Activated T-helper 1 cell treated with anti-CD3 and anti-CD28 coated beads, Interleukin-12 subunit alpha, Interleukin-12 subunit beta, Interleukin-2, Interleukin-4 antibody, amounts not matched to agents 30 ng/mL and 10 ng/mL and 1 ng/mL, durations not matched to agents 14 hours and 24 hours and 36 hours (primary cell): ENCODE measurements at places on chromosomes 13 and 19. TPM values are rescaled to one million over a fixed set of nuclear protein-coding genes. Genes with fewer than 3 reads are reported as not detected.
A peak's percentile ranks its signal among the peaks of the same experiment; 100 is the strongest.

GRCh38 chr13:80109303-80109702 is 231.6 kb downstream of the SPRY2 start:
- no peak for DNase-seq
- no peaks in the 10 kb centered on the region for H3K36me3 ChIP-seq
- no peaks in the 10 kb centered on the region for H3K27me3 ChIP-seq
- no peaks in the 10 kb centered on the region for H3K4me1 ChIP-seq
- H3K27ac ChIP-seq, result no peak overlapping the region
- no peak overlapping the region for H3K4me3 ChIP-seq

DNA sequence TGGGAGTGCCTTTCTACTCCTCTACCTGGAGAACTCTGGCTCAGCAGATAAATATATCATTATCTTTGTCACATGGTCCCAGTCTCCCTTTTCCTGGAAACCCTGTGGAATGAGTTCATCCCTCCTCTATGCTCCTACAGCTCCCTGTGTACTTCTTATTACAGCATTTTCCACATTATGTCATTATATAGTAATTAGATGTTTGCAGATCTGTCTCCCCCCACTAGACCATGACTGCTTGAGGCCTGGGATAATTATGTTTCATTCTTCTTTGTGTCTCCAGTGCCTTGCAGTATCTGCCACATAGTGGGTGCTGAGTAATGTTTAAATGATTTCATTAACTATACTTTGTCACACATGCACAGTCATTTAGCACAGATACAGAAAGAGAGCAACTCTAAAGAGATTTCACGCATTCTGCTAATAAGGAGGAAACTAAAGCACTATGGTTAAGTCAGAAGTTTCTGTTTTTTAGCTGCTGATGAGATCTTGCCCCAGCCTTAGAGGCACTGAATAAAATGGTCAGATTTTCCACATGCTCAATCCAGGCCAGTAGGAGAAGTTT is 66.1 kb upstream of the DIAPH3 start:
- H3K4me3 ChIP-seq, result no peak overlapping the region
- no peaks in the 10 kb centered on the region for H3K36me3 ChIP-seq
- no peak overlapping the region for H3K27ac ChIP-seq
- H3K4me1 ChIP-seq, result peaks cover 8% of the 10 kb centered on the region
- peaks cover 8% of the 10 kb centered on the region for H3K27me3 ChIP-seq
- DNase-seq, result no peak

DNA sequence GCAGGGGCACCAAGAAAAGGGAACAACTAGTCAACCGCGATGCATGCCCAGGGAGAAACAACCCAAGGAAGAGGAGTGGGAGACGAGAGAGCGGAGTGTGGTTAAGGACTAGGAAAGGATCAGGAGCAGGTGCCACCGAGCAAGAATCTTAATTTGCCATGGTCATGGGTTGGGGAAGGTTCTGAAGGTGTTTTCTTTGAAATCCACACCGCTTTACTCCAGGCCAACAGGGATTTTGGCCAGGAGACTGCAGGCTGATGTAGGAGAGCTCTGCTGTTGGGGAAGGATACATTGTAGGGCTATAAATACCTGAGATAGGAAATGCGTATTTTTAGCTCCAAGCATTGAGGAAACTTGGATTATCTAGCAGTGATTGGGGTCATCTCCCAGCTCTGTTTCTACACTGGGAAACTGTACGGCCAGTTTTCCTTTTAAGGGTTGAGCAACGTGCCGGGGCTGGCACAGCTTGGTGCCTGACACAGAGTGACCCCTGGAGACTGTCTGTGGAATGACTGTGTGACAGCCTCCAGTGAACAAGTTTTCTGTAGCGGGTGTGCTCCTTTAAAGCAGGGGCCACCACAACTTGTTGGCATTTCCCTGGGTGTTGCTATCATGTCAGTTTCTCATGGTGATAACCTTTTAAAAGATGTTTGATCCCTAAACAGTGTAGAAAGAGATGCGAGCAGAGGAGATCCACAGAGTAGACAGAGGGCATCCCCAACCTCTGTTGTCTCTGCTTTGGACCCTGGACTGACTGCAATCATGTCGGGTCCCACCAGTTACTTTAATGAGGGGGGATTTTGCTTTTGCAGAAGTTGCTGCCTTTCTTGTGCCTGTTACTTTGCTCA is 34.3 kb downstream of the ZNF536 start:
- no peaks in the 10 kb centered on the region for H3K36me3 ChIP-seq
- no peak overlapping the region for H3K27ac ChIP-seq
- DNase-seq, result no peak
- no peaks in the 10 kb centered on the region for H3K27me3 ChIP-seq
- no peak overlapping the region for H3K4me3 ChIP-seq

GRCh38 chr13:98775844-98776598 is 23.5 kb upstream of the SLC15A1 start:
- H3K27me3 ChIP-seq, result no peaks in the 10 kb centered on the region
- H3K36me3 ChIP-seq, result peaks cover 2% of the 10 kb centered on the region
- no peak for DNase-seq
- H3K4me1 ChIP-seq, result no peaks in the 10 kb centered on the region
- no peak overlapping the region for H3K4me3 ChIP-seq
- no peak overlapping the region for H3K27ac ChIP-seq

- H3K27me3 ChIP-seq, result peaks cover 3% of the 10 kb centered on the region
- H3K27ac ChIP-seq, result no peak overlapping the region
- no peak overlapping the region for H3K4me3 ChIP-seq
- DNase-seq, result peak; percentile 53
- peaks cover 5% of the 10 kb centered on the region for H3K36me3 ChIP-seq
- peaks cover 46% of the 10 kb centered on the region for H3K4me1 ChIP-seq
These were observed 14.9 kb downstream of the LAIR2 start for GRCh38 chr19:54517483-54517882.

DNA sequence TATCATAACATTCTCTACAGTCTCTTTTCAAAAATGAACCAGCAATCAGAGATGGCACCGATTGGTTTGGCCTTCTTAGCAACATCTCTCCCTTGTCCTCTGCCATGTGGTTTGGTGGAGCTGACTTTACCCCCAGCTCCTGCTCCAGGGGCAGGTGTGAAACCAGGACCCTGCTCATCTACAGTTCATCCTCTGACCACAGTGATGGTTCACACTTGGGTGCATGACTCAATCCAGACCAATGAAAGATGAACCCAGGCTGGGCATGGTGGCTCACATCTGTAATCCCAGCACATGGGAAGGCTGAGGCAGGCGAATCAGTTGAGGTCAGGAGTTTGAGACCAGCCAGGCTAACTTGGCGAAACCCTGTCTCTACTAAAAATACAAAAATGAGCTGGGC is 33.6 kb upstream of the FFAR2 start:
- no peak for DNase-seq
- H3K27me3 ChIP-seq, result peaks cover 21% of the 10 kb centered on the region
- H3K4me1 ChIP-seq, result no peaks in the 10 kb centered on the region
- H3K4me3 ChIP-seq, result no peak overlapping the region
- H3K36me3 ChIP-seq, result no peaks in the 10 kb centered on the region
- H3K27ac ChIP-seq, result no peak overlapping the region

GRCh38 chr19:38148337-38148736 is 75.7 kb downstream of the DPF1 start:
- no peaks in the 10 kb centered on the region for H3K27me3 ChIP-seq
- H3K4me3 ChIP-seq, result no peak overlapping the region
- peaks cover 2% of the 10 kb centered on the region for H3K36me3 ChIP-seq
- DNase-seq, result no peak

DNA sequence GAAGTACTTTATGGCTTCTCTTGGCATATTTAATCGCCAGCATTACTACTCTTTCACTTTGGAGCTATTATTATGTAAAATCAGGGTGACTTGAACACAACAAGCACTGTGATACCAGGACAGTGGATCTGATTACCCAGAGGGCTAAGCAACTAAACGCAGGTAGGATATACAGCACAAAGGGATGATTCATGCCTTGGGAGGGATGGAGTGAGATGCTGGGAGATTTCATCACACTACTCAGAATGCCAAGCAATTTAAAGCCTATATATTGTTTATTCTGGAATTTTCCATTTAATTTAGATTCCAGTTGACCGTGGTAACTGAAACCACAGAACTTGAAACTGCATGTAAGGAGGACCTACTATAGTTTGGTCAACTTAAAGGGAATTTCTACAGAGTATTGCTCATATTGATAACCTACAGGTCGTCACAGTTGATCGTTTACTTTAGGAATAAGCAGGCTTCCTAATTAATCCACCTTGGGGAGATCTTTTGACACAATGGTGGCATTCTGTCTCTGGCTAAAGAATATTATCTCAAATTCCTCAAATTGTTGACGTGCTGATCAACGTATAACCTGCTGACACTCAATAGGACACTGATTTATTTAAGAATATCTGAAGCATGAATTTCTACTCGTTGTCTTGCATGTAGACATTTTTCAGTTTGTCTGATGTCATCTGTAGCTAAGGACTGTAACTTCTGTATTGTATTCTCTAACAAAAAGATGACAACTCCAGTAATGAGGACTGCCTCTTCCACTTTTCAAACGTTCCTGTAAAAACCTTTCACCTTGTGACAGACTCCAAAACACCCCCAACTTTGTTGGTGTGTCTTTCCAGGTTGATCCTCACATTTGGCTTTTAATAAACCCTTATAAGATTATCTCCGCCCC is 254.2 kb downstream of the GPC5 start:
- H3K27me3 ChIP-seq, result no peaks in the 10 kb centered on the region
- H3K27ac ChIP-seq, result no peak overlapping the region
- no peaks in the 10 kb centered on the region for H3K4me1 ChIP-seq
- no peaks in the 10 kb centered on the region for H3K36me3 ChIP-seq
- no peak overlapping the region for H3K4me3 ChIP-seq

DNA sequence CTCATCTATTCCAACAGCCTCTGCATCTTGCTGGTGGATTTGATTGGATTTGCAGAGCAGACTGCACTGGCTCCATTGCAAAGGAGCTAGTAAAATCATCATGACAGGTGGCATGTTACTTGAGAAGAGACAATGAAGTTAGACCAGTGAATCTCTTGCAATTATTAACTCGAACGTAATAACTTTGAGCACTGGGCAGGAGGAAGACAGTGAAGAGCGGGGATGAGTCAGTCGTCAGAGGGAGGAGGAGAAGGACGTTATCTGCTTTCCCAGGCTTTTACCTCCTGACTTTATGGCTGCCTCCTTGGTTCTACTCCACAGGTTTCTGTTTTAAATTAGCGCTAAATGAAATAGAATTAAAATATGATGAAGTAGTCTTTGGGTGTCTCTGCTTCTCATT is 257.8 kb upstream of the IPO5 start:
- H3K36me3 ChIP-seq, result no peaks in the 10 kb centered on the region
- no peak for DNase-seq
- no peak overlapping the region for H3K4me3 ChIP-seq
- H3K4me1 ChIP-seq, result no peaks in the 10 kb centered on the region

- H3K27me3 ChIP-seq, result no peaks in the 10 kb centered on the region
- no peak overlapping the region for H3K4me3 ChIP-seq
- no peaks in the 10 kb centered on the region for H3K4me1 ChIP-seq
- H3K27ac ChIP-seq, result no peak overlapping the region
These were observed 34.6 kb upstream of the OLFM4 start for GRCh38 chr13:52994051-52994450.

GRCh38 chr13:54445453-54445852 is 1416.8 kb downstream of the OLFM4 start:
- H3K27me3 ChIP-seq, result no peaks in the 10 kb centered on the region
- H3K4me1 ChIP-seq, result no peaks in the 10 kb centered on the region
- H3K4me3 ChIP-seq, result no peak overlapping the region
- no peak for DNase-seq

DNA sequence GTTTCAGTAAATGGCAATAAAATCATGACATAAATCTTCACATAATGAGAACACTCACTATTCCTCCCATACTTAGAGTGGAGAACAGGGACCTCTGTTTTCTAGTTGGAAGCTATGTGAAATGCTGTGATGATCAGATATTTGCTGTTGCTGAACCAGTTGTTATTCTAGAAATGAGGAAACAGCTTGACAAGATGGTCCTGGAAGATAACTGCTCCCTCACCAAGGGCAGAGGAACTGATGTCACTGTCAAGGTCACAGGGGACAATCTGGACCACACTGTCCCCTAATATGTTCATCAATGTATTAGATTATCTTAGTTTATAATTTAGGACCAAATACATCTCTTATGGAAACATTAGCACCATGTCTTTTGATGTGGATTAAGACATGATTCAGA is 1173.3 kb downstream of the PCDH17 start:
- H3K4me1 ChIP-seq, result no peaks in the 10 kb centered on the region
- H3K4me3 ChIP-seq, result no peak overlapping the region
- H3K36me3 ChIP-seq, result no peaks in the 10 kb centered on the region
- no peak for DNase-seq
- H3K27me3 ChIP-seq, result no peaks in the 10 kb centered on the region

- H3K27ac ChIP-seq, result peak overlapping the region; percentile 87
- H3K27me3 ChIP-seq, result no peaks in the 10 kb centered on the region
These were observed 35.2 kb downstream of the MBNL2 start for GRCh38 chr13:97257228-97257755.

Gene OR4F17
- total RNA-seq, result not detected in 2 replicates

Gene SERP2
- total RNA-seq, result 0.86 TPM in 1 of 2 replicates, not detected in the other

Gene ZNF253
- 7.8 and 11.1 TPM in 2 replicates for total RNA-seq

Gene CACNG7
- total RNA-seq, result not detected in 2 replicates

Gene KLK4
- total RNA-seq, result not detected in 2 replicates

Gene TNPO2
- 152 and 153 TPM in 2 replicates for total RNA-seq

Gene IL12RB1
- total RNA-seq, result 44.5 and 47.5 TPM in 2 replicates
